ENCODE measurements at places on chromosomes 2 and 18.

DNA sequence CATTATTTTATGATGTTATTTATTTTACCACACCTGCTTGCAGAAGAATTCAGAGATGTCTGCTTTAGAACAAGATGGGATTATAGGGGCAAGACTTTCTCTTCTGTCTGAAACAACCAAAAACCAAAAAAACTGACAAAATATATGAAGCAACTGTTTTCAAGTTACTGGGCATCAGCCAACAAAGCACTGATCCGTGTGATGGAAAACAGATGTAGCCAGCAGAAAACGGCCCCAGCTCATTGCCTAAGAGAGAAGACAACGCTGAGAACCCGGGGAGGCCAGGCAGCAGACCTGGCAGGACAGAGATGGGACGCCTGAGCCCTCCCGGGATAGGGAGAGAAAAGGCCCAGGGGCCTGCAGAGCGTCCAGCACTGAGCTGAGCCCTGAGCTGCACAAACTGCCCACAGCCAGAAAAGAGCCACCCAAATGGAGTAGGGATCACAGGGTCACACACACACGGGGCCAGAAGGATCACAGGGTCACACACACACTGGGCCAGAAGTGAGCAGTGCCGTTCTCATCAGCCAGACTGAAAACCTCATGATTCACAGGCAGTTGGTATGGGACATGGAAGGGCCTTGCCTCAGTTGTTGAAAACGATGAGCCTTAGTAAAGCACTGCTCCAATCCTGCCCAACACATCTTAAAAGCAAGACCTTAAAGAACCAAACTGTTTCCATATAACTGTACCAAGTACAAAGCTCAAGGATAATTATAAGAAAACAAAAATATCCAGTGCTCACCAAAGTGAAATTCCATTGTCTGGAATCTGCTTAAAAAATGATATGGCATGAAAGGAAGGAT, 12.1 kb downstream of the PXDN start:
- DNase-seq = no peak

GRCh38 chr2:25341011-25341727, 556 bp downstream of the DNMT3A start:
- DNase-seq = no peak

- no peak for DNase-seq
Measured at GRCh38 chr2:17362956-17363355, 155.3 kb downstream of the RAD51AP2 start.

GRCh38 chr2:241224851-241225438, 36.5 kb downstream of the ANO7 start:
- DNase-seq = no peak

- no peak for DNase-seq
Measured at GRCh38 chr2:128309280-128310093, 9.2 kb downstream of the HS6ST1 start.

- no peak for DNase-seq
Measured at GRCh38 chr2:152171718-152172117, 3.8 kb downstream of the STAM2 start.

GRCh38 chr2:71929482-71929772, 218.2 kb downstream of the CYP26B1 start:
- DNase-seq = no peak

DNA sequence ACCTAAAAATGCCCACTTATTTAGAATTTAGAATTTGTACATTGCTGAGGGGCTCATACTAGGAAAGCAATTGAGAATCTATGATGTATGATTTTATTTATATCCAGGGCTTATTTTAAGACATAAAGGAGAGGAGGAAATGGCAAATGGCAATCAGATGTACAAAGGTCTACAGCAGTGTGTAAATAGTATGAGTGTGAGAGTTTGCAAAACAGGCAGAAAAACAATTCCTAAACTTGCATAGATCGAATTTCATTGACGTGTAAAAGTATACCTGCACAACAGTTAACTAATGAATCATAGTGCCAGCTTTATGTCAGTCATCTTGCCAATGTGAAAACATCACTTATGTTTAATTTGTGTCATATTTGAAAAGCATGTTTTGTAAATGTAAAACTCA, 718.7 kb upstream of the GCFC2 start:
- no peak for DNase-seq

DNA sequence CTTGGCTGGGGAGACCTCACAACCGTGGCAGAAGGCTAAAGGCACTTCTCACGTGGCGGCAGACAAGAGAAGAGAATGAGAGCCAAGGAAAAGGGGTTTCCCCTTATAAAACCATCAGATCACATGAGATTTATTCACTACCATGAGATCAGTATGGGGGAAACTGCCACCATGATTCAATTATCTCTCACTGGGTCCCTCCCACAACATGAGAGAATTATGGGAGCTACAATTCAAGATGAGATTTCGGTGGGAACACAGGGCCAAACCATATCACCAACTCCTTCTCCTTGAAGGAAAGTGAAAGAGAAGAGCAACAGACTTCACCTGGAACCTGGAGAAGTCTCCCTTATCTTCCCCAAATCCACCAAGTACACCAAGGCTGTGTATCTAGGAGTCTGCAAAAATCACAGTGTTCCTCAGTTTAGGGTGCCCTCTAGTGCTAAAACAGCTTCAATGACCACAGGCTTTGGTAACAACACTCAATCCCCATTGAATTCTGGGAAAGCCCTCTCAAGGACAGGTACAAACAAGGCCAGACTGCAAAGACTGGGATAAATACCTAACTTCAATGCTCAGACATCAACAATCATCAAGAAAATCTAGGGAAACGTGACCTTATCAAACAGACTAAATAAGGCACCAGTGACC, 148.8 kb upstream of the SRD5A2 start:
- no peak for DNase-seq

Measured in stimulated activated CD4-positive, alpha-beta T cell treated with anti-CD3 and anti-CD28 coated beads, TNF-alpha, amount 100 ng/mL, for 4 hours (primary cell).